Stimulated activated memory B cell treated with anti-CD40 and anti-IgM and Interleukin-4, amounts not matched to agents 10 μg/mL and 1 μg/mL and 100 μg/mL, for 72 hours (primary cell): ENCODE measurements at places on chromosomes 2 and 18.
A peak's percentile ranks its signal among the peaks of the same experiment; 100 is the strongest.

- no peak for ATAC-seq
Measured at GRCh38 chr18:11953113-11953512, 28.2 kb upstream of the IMPA2 start.

DNA sequence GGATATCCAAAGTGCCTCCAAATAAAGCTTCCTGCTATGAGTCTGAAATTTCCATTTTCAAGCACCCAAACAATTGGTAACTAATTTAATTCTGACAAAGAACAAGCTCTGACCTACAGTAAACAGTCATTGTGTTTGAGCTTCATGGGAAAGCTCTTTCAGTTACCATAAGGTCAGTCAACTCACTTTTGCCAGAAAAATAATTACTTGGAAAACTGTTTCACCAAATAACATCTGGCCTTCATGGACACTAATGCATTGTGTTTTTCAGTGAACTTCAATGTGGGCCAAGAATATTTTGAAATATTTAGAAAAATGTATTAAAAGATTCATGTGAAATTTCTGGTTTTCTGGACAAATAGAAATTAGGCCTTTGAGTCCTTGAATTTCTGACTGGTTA, 369.9 kb downstream of the GALR1 start:
- no peak for ATAC-seq

- ATAC-seq, result peak; percentile 10
Measured at GRCh38 chr18:79399275-79400081, 3.7 kb downstream of the NFATC1 start.

GRCh38 chr18:11366410-11366809, 217.0 kb upstream of the PIEZO2 start:
- ATAC-seq, result no peak

GRCh38 chr2:144982481-144982880, 462.6 kb upstream of the ZEB2 start:
- no peak for ATAC-seq

GRCh38 chr18:38940475-38940862, 1374.9 kb upstream of the CELF4 start:
- ATAC-seq, result peak; percentile 51

DNA sequence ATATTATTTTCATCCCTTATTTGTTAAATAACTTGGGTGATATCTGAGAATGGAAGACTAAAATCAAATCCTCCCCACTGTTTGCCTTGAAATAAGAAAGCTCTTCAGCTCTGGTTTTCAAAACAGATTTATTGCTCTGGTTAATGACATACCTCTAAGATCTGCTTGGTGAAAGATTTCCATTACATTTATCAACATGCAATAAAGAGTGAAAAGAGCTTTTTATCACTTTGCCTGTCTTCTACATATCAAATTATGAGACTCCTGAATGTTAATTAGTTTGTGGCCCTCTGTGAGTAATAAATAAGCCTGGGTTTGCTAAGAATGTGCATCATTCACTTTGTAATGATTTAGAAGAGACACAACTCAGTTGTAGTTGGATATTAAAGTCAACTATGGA, 115.7 kb downstream of the PRKRA start:
- no peak for ATAC-seq

DNA sequence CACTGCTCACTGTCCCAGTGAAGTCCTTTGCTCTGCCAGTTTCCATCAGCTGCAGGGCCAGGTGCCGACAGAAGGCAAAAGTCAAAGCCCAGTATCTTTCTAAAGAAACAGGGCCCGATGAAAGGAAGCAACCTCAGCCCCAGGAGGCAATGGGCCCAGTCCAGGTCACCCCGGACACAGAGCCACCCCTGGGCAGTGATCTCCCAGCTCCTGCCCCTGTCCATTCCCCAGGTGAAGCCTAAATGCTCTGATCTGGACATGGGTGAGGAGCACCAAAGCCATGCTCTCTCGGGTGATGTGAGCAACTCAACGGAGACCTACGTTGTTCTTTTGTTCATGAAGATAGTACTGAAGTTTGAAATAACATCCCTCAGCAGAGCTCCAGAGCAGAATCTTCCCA, 61.6 kb downstream of the HDAC4 start:
- ATAC-seq, result peak; percentile 6

DNA sequence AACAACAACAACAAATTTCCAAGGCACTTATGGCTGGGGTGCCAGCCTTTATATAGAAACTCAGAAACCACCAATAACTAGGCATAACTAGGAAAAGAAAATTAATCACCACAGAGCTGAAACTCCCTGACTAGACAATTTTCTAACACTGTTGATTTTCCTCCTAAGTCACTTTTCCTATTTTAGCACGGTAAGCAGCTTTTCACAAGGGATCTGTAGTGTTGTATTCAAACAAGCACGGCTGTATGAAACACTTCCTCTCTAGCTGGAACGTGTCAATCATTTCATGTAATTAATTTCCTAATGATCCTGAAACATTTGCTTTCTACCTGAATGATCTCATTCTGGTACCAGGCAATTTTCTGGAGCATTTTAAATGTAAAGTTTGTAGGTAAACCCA, 645.0 kb downstream of the IRS1 start:
- ATAC-seq, result no peak

DNA sequence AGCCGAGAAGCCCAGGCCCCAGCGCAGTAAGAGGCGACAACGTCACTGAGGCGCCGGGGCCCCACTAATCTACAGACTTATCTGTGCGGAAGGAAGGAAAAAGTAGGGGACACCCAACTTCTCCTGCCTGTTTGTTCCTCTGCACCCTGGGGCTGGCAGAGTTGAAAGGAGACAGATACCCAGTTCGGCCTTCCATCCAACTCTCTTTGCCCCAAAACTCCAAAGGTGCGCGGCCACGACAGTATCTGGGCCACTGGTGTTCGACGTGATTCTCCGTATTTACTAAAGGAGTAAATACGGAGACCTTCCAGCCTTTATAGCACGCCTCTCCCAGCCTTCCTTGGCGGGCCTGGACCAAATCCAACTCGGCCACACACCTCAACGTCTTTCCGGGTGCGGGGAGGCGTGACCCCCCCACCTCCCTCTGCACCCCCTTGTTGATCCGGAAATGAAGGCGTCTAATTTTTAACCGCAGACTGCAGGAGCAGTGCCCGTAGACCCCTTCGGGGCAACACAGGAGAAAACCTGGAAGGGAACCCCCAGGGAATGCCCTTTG, 1.6 kb downstream of the SMAD7 start:
- no peak for ATAC-seq

DNA sequence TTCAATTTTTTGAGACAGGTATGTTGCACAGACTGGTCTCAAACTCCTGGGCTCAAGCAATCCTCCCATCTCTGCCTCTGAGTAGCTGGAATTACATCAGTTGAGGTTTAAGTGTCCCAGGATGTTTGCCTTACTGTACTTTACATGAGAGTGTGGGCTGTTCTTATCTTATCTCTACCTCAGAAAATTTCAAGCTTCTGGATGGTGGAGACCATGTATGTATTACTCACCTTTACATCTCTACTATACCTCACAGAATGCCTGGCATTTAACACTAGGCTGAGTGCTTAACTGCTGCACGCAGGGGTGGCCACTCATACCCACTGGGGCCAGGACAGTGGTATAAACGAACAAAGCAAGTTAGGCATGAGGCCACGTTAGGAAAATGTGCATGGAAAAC, 272.0 kb upstream of the RAB12 start:
- no peak for ATAC-seq

DNA sequence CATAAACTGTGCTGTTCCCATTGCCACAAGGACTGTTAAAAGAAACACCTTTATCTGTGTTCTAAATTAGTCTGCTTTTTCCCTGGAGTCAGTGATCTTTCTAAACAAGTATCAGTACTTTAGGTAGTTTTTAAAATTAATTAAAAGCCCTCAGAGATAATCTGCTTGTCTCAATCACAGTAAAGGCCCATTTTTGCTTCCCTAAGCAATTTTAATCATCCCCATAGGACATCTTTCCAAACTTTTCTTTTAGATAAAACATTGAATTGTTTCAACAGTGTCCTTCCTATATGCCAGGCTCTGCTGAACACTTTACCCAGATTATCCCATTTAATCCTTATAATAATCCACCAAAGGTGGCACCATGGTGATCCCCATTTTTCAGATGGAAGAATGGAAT, 3.9 kb downstream of the ERICH2 start:
- no peak for ATAC-seq

DNA sequence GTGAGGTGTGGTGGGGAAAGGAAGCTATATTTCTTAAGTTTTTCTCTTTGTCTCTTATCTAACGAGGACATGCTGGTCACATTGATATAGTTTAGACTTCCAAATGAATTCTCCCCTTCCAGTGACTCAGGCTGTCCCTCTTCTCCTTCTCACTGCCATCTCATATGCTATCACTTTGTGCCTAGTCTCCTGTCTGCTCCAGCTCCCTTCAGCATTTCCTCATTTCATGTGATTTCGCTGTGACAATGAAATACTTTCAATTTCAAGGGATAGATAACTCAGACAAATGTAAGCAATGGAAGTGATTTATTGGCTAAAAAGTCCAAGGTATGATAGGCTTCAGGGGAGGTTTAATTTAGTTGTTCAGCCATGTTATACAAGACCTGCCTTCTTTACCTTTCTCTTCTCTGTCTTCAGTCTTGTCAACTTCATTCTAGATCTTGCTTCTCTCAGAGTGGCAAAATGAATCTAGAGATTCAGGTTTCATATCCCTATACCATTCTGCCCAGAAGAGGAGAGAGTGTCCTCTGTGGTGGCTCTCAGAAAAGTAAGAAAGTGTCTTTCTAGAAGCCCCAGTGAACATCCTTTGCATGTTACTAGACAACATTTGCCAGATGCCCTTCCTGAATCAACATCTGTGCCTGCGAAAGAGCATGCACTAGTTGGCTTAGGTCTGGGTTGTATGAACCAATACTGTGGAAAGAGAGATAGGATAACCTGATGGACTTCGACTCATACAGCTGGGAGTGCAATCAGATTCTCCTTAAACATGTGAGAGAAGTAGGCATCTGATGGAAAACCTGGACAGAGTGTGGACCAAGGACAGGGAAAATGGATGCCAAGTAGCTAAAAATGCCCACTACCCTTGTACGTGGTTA, 29.9 kb upstream of the GPR155 start:
- peak; percentile 75 for ATAC-seq

DNA sequence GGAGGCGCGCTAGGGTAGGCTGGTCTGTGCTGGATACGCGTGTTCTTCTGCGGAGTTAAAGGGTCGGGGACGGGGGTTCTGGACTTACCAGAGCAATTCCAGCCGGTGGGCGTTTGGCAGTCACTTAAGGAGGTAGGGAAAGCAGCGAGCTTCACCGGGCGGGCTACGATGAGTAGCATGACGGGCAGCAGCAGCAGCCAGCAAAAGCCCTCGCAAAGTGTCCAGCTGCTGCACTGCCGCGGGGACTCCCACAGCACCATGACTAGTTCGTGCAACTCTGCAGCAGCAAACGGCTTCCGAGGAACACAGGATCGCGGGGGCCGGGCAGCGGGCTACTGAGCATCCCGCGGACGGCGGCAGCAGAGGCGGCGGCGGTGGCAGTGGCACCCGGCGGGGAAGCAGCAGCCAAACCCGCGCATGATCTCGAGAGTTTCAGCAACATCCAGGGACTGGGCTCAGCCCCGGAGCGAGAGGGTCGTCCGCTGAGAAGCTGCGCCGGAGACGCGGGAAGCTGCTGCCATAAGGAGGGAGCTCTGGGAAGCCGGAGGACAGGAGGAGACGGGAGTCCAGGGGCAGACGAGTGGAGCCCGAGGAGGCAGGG, 368 bp downstream of the TMEFF2 start:
- peak; percentile 49 for ATAC-seq

GRCh38 chr2:216562696-216563435, 64.2 kb downstream of the RPL37A start:
- ATAC-seq, result no peak

DNA sequence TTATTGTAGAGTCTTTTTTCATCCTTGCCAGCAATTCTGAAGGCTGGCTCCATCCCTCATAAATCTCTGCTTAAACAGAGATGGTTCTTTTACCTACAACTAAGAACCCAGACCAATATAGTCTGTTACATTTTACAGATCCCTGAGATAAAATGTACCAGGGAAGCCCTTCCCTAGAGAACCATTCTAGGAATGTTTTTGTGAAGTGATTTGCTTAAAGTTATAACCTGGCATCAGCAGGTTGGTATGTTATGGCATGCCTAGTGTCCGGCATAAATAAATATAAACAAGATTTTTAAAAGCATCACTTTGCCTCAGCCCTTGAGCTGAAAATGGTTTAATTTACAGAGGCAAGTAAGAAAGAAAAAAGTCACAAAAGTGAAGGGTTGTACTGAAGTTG, 18.5 kb upstream of the NPAS2 start:
- no peak for ATAC-seq

- no peak for ATAC-seq
Measured at GRCh38 chr18:8685141-8685913, 20.0 kb upstream of the MTCL1 start.

DNA sequence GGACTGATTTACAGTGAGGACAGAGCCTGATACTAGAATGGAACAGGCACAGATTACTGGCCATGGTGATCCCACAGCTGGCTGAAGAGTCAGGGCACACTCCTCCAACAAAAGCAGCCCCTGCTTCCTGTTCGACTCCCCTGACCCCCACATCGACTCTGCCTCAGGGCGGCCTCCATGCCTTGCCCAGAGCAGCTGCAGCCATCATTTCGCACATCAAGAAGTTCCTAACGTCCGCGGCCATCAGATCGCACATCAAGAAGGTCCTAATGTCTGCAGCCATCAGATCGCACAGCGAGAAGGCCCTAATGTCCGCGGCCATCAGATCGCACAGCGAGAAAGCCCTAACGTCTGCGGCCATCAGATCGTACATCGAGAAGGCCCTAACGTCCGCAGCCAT, 192.8 kb upstream of the PXDN start:
- no peak for ATAC-seq

DNA sequence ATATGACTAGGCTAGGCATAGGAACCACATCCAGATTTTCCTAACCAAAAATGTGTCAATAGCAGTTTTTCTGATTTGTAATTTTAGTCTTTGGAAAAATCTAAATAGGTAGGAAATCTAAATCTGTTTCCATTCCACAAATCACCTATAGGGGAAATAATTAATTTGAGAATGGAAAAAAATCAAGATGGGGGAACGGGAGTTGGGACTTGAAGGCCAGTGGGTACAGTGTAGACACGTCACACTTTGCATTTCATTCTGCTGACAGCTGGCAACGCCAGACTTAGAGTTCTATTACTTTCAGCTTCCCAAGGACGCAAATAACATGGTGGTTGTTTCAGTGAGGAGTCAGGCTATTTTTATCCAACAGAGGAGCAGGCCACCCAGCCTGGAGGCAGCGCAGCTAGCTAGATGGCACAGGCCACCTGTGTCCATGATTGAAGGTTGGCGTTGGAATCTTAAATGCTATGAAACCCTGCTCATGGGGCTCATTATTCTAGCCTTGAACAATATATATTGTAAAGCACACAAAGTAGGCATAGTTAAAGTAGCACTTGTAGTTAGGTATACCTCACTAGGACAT, 23.4 kb downstream of the HNRNPA3 start:
- ATAC-seq, result no peak

DNA sequence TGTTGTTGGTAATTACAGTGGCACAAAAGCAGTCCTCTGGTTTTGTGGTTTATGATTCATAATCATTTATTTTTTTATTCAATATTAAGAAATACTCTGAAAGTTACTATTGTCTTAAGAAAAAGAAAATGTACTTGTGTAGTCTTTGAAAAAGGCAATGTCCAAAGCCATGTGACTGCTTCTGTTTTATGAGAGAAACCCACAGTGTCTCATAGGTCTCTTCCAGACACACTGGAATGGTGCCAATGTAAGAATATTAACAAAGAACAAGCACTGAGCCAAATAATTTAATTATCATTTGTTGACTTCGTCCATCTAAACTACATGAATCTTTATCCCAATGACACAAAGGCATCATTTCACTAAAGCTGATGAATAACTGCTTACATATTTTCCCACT, 62.5 kb downstream of the RPRM start:
- ATAC-seq, result no peak

- ATAC-seq, result peak; percentile 22
Measured at GRCh38 chr2:65057391-65058052, 1.3 kb downstream of the CEP68 start.

- ATAC-seq, result peak; percentile 91
Measured at GRCh38 chr2:3303583-3304406, 73.8 kb downstream of the EIPR1 start.
